ENCODE measurements at places on chromosomes 6 and 20.
A peak's percentile ranks its signal among the peaks of the same experiment; 100 is the strongest.

GRCh38 chr6:14454473-14454775 lies 336.9 kb downstream of the CD83 start:
- no peak for DNase-seq

DNA sequence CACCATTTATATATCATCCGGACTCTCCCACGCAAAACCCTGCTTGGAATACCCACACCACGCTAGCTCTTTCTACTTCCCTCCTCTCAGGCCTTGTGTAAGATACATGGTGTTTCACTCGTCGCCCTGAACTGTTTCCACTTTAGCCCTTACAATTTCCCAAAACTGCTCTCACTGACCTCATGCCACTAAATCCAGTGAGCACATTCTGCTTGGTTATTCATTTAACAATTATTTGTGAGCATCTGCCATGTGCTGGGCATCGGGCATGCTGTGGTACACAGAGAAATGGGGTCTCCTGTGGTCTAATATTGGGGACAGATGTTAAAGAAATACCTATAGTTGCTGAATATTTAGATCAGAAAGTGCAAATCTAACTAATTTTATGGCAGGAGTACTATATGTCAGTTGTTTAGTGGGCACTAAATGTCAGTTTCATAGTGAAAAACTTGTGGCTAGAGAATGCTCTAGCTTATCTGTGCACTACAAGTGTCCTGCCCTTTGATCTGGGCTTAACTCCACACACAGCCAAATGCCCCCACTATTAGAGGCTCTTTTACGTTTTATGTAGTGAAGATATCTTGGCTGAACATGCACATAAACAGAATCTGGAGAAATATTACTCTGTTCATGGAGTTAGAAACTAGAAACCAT lies 41.0 kb downstream of the PLEKHG1 start:
- DNase-seq = no peak

DNA sequence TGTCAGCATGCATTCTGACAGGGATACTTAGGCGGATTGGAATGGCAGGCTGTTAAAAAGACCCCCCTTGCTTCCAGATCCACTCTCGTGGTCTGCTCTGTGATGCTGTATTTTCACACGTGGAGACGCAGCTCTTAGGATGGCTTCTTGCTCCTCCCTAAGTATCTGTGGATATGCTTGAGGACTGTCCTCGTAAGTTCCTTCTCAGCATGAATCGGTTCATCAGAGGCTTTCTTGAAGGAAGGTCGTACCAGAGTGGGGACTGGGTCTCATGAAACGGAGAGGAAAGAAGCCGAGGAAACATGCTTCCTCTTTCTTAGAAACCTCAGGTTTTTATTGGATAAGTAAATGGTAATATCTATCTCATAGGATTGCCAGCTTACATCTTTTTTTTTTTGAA lies 220.4 kb downstream of the FARS2 start:
- no peak for DNase-seq

DNA sequence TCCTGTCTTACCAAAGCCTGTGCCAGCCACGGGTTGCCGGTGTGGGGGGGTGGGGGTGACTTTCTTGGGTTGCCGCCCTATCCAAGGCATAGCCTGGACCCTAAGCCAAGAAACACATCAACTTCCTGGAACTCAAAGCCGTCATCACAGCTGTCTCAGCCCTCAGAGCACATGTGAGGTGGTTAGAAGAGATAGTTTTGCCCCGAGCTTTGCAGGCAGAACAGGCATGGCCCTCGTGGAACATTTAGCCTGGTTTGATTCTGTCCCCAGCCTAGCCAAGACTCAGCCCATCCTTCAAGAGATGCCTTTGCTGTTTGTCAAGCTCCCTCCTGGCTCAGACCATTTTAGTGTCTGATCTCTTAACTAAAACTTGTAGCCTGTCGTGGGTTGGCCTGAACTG lies 64.9 kb downstream of the RREB1 start:
- no peak for DNase-seq

GRCh38 chr20:54263116-54263690 lies 55.3 kb downstream of the PFDN4 start:
- no peak for DNase-seq

- DNase-seq = no peak
Measured at GRCh38 chr6:109239651-109240321, 142.5 kb downstream of the CD164 start.

- no peak for DNase-seq
Measured at GRCh38 chr6:304833-305370, 12.6 kb downstream of the DUSP22 start.

DNA sequence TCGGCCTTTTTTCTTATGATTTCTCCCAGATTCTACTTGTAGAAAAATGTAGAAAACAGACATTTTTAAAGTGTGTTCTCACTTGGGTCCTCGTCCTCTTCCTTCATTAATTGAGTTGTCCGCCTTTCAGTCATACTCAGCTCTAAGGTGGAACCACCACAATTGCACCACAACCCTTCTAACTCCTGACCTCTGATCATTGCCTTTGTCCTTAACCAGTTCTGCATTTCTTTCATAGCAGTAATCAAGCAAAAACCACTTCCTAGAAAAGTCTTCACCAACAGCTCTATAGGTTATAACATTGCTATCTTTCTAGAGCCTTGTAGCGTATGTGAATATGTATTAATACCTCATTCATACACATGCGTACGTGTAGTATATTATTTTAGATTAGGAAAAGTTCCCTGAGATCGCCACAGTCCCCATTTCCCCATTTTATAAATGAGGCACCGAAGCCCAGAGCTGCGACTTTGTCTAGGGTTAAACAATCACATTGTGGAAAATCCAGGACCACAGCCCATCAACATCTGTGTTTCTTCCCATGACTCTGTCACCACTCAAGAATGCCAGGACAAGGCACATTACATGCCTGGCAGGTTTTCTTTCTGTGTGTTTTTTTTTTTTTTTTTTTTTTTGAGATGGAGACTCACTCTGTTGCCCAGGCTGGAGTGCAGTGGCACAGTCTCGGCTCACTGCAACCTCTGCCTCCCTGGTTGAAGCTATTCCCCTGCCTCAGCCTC lies 175.5 kb downstream of the BTBD3 start:
- DNase-seq = no peak

GRCh38 chr6:145327586-145327985 lies 407.7 kb downstream of the EPM2A start:
- no peak for DNase-seq

- DNase-seq = no peak
Measured at GRCh38 chr6:110020888-110021287, 42.8 kb downstream of the GPR6 start.

- DNase-seq = no peak
Measured at GRCh38 chr6:141664744-141665143, 468.0 kb upstream of the GJE1 start.

GRCh38 chr6:136859430-136859829 lies 37.0 kb downstream of the PEX7 start:
- DNase-seq = no peak

DNA sequence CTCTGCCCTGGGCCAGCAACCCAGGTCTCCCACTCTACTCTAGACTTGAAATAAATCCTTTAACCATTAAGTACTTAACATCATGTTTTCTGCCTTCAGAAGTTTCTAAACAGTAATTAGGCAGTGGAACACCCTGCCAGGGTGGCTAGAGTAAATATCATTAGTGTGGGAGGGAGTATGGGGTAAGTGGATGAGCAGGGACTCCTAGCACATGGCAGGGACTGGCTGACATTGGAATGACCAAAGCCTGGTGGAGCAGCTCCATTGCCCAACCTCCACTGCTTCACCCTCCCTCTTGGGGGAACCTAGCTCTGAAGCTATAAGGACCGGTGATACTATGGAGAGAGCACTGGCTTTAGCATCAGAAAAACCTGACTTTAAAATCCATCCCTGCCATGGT lies 167.1 kb downstream of the MAFB start:
- no peak for DNase-seq

DNA sequence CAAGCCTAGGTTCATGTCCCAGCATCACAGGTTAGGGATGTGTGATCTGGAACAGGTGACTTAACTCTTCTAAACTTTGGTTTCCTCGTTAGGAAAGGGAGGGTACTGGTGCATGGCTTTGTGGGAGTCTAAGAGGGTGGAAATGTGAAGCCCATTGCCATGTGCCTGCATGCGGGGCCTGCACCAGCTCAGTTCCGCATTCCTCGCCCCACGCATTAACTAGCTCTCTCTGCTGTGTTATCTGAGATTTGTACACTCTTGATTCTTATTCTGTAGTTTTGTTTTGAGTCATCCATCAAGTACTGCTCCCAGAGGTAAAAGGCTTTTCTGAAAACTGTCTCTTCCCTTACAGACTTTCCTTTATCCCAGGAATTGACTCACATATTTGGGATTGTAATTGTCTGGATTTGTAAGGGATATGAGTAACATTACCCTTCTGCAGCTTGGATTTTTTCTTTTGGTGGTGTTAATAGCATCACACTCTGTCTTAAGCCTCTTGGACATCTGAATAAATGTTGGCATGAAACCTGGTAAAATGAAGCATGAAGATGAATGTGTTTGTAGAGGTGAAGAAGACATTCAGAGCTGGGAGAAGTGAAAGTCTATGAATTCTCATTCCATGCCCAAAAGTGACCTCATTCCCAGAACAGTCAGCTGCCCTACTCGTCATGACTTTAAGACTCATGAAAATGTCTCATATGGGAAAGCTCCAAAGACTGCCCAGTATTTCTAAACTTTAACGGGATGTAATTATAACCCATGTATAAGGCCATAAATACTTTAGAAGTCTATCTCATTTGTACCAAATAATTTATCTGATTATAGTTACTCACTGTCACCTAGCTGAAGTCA lies 357.3 kb downstream of the FOXA2 start:
- no peak for DNase-seq

- no peak for DNase-seq
Measured at GRCh38 chr20:41365777-41366545, 657 bp downstream of the EMILIN3 start.

GRCh38 chr6:29656157-29656556 lies 735 bp upstream of the MOG start:
- no peak for DNase-seq

- no peak for DNase-seq
Measured at GRCh38 chr6:35439308-35439707, 12.8 kb upstream of the FANCE start.

DNA sequence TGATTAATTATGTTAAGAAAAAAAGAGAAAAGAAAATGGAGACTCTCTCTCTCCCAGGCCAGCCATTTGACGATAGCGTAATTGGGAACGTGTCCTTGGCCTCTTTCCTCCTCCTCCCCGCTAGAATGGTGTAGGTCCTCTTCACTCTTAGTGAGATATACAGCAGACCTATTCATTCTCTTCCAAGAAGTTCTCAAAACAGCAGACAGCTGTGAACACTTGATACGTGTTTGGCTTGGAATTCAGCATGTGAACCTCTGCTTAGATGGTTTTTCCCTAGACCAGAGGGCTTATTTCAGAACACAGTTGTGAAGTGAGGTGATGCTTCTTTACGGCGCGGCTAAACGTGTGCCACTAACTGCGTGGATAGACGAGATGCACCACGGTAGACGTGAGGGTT lies 32.6 kb upstream of the TULP4 start:
- DNase-seq = no peak

GRCh38 chr6:30340589-30341054 lies 4.3 kb upstream of the RPP21 start:
- no peak for DNase-seq

DNA sequence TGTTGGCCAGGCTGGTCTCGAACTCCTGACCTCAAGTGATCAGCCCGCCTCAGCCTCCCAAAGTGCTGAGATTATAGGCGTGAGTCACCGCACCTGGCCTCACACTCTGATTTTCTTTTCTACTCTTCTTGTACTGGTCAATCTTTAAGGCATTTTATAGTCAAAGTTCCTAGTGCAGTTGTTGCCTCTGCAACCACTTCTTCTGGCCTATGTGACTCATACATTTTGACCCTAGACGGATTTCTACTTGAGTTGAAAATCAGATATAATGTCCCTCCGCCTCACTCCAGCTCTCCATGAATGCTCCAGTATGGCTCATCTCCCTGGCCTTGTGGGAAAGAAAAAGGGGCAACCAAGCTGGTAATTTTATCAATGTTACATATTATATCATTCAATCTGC lies 42.4 kb downstream of the TNFRSF21 start:
- DNase-seq = peak; percentile 9

- peak; percentile 69 for DNase-seq
Measured at GRCh38 chr6:163554663-163555062, 140.1 kb downstream of the QKI start.

DNA sequence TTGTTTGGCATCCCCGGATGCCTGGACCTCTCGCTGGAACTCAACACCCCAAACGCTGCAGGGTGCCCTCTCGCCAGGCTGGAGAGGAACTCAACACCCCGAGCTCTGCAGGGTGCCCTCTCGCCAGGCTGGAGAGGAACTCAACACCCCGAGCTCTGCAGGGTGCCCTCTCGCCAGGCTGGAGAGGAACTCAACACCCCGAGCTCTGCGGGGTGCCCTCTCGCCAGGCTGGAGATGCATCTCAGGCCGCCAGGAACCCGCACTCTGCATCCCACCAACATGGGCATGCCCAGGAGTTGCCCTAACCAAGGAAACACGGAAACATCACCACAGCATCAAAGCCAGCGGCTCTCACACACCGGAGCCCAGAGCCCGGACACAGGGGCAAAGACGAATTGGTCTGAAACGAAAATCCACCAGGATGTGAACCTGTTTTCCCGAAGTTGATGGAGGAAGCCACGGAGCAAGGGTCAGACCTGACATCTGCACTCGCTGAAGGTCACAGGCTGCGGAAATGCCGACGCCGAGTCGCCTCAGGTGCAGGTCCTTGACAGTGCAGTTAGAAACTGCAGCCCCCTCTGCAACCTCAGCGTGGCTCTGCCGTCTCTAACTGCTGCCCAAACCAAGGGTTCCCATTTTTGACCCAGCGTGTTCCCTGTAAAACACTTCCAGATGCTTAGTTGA lies 37.5 kb downstream of the DLL1 start:
- DNase-seq = no peak

- peak; percentile 47 for DNase-seq
Measured at GRCh38 chr6:16690608-16691142, 70.6 kb downstream of the ATXN1 start.

DNA sequence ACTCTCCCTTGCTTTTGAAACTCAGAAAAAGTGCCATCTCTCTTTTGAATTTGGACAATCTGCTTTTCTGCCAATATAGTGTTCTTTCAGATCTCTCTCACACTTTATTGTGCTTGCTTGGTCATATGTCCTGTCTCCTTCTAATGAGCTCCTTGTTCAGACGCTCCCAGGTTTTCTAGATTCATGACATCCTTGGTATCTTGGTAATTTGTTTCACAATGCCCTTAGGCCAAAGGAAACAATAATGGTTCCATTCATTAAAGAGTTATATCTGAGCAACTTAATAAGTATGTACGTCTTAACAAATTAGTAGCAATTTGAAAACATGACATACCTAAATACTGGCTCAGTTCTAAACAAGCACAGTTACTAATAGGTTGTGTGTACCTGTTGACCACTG lies 293.4 kb upstream of the SPTLC3 start:
- no peak for DNase-seq

DNA sequence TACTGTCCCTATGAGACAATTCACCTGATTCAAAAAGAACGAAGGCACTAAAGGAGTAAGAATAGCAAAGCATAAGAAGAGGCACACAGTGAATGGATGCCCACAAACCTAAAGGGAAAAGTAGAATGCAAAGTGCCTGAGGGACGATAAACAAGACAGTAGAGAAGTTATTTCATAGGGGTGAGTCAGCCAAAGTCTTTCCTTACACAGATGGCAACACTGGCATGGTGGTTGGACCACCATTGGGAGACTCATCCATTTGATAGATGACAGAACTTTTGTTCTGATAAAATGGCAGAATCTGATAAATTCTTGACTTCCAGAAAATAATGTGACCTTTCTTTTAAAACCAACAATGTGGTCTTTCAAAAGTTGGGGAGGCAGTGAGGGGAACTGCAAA lies 148.1 kb upstream of the HDAC2 start:
- DNase-seq = no peak
